ENCODE measurements at places on chromosomes 3 and 15.

DNA sequence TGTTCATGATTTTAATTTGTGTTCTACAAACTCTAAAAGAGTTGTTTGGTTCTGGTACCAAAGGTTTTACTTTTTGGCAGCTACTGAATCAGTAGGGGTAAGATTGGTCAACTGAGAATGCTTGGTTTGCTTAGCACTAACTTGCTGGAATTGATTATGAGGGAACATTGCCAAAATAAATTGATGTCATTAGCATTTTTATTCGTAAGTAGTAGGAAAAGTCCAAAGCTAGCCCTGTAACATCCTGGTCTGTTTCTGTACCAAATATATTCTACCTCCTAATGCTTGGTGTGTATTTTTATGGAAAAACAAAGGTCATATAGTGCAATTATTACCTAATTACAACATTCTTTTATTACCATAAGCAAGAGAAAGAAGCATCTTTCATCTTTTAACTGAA lies 35.9 kb upstream of the KPNA4 start:
- no peak for DNase-seq

GRCh38 chr15:60017538-60018520 lies 13.7 kb downstream of the FOXB1 start:
- no peak for DNase-seq

- DNase-seq, result peak; percentile 17
Observed at GRCh38 chr3:133930341-133930933, 34.8 kb upstream of the RAB6B start.

DNA sequence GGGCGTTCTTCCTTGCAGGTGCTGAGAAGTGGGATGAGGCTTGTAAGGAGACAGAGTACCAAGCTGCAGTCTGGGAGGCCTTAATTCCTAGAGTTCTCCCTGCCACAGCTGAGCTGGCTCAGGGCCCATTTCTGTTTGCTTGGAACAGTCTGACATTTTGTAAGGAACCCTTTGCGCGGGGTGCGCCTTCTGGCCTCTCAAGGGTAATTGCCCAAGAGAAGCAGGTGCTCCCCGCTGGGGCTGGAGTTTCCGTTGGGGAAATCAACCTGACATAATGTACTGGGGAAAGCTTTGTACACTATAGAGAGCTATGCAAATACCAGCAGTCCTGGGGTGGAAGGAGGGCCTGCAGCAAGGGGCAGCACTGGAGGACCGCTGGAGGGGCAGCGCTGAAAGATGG lies 83.6 kb downstream of the HMG20A start:
- no peak for DNase-seq

GRCh38 chr3:65951836-65952505 lies 86.7 kb downstream of the MAGI1 start:
- DNase-seq, result no peak

DNA sequence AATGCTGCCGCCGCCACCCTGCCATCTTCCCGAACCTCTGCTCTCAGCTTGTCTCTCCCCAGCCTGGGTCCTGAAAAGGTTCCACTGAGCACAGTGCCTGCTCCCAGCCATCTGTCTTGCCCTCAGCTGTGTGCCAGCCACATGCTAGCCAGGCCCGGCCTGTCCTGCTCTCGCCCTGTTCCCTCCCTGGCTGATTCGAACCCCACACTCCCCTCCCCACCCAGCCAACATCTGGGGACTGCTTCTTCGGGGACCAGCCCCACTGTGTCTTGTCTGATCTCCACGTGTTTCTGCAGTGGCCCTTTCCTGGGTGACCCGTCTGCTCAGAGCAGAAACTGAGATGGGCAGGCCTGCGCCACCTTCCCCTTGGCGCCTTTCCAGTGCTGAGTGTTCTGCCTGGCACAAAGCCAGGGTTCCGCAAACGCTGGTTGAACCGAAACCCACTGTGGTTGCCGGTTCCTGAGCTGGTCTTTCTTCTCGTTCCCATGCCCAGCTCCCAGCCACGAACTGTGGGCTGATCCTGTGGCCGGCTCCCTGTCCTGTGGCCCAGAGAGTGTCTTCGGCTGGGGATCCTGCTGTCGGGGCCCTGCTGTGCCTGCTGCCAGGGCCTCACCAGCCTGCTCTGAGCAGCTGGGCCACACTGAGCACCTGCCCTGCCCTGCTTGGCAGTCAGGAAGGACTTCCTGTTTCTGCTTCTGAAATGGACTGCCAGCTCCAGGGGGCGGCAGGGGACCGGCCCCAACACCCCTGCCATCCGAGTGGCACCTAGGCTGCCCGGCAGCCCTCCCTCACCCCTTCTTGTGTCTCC lies 62.7 kb upstream of the KLF13 start:
- DNase-seq, result peak; percentile 96

- DNase-seq, result no peak
Observed at GRCh38 chr3:120765830-120766493, 23.4 kb downstream of the GTF2E1 start.

- DNase-seq, result no peak
Observed at GRCh38 chr3:56903231-56903782, 101.6 kb upstream of the ARHGEF3 start.

- peak; percentile 66 for DNase-seq
Observed at GRCh38 chr3:122929188-122930062, 98.1 kb downstream of the SEMA5B start.

DNA sequence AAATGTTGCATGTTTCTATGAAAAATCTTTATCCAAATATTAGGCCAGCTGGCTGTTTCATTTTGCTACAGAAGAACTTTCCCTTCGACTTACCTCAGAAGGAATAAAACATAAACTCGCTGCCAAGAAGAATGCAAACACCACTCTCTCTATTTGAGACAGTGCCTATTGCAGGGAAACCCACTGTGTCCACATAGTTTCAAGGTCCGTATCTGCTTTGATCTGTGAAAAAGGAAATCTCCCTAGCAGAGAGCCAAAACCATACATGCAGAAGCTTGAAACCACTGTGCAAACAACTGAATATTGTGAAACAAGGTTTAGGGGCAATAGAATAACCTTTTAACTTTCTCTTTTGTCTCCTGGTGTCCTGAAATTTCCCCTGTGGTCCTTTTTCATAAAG lies 35.0 kb upstream of the CAPN7 start:
- no peak for DNase-seq

DNA sequence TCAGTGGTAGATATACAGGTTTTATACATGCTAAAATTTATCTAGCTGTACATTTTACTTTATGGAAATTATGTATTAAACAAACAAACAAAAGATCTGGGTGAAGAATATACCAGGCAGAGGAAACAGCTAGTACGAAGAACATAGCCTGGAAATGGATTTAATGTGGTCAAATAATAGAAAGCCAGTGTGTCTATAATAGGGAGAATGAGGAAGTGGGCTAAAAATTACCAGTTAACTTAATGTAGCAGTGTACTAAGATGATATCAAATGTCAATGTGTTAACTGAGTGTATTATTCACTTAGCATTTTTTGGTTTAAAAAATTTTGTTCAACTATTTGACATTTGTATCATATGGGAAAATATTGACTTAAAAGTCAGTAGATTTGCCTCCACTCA lies 22.8 kb upstream of the SLC15A2 start:
- no peak for DNase-seq

GRCh38 chr3:169955406-169955805 lies 11.2 kb upstream of the SEC62 start:
- DNase-seq, result no peak

DNA sequence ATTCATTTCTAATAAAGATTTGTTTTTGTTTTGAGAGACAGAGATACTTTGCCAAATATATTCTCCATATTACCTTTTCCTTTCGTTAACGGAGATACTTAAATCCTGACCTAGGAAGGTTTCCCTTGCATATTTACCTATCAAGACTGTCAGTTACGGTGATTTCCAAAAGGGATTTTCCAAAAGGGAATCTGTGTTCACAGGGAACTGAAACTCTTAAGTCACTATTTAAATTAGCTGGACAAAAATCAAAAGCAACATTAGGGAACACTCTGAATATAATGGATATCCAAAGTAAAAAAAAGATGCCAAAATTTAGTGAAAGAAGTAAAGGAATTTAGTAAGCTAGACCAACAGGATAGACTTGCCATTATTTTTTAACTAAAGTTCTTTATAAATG lies 576 bp downstream of the LRRFIP2 start:
- no peak for DNase-seq

DNA sequence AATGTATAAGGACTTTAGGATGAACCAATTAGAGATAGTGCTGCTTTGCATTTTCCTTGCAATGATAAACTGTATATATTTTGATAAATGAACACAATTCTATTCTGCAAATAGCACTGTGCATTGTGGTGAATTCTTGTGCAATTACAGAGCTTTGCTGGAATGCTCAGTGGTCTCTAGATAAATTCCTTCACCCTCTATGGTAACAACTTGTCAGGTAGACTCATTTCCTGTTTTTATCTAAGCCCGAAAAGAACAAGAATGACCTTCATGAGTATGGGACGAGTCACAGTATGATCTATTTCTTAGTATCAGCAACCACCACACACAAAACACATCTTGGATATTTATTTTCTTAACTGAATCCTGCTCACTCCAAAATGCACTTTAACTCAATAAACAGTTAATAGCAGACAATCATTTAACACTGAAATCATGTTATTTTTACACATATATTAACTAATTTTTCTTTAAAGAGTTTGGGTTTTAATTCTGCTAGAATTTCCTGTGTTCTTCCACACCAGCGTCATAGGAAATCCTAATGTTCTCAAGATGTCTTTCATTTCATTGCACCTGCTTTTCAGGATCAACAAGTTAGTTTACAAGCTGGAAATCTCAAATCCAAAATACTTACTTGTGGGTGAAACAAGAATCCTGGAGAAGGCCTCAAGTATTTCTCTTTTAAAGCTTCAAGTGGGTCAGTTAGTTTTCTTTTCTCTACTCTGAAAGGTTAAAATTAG lies 551.2 kb downstream of the MECOM start:
- no peak for DNase-seq

- DNase-seq, result no peak
Observed at GRCh38 chr3:62319570-62320243, 53.6 kb downstream of the FEZF2 start.

GRCh38 chr3:80771085-80771484 lies 990.4 kb downstream of the GBE1 start:
- no peak for DNase-seq

- no peak for DNase-seq
Observed at GRCh38 chr15:38819387-38819950, 254.9 kb upstream of the RASGRP1 start.

Measured in spleen (tissue), 13 donors.